GM03348 (cell line): ENCODE measurements at places on chromosomes 3 and 15.

- DNase-seq = no peak
Measured at GRCh38 chr3:154250291-154250690, 74.0 kb downstream of the DHX36 start.

- DNase-seq = no peak
Measured at GRCh38 chr3:13767896-13768295, 112.0 kb downstream of the WNT7A start.

- DNase-seq = no peak
Measured at GRCh38 chr3:186509423-186509822, 34.8 kb downstream of the CRYGS start.

DNA sequence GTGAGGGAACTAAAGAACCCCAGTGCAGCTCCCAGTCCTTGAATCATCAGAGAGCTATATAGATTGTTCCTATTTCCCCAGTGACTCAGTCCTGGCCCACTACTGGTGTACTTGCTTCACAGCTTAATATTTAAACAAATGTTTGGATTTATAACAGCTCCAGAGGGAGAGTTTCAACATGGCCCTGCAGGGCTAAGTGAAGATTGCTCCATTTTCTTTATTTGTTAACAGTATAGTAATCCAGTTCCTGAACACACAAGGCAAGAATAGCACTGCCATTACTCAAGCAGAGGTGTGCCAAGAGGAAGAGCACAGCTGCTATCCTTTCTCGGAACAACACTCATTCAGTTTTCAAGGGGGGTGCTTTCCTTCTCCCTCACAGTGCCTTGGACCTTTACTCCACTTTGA lies 6.5 kb downstream of the SQOR start:
- peak; percentile 65 for DNase-seq

DNA sequence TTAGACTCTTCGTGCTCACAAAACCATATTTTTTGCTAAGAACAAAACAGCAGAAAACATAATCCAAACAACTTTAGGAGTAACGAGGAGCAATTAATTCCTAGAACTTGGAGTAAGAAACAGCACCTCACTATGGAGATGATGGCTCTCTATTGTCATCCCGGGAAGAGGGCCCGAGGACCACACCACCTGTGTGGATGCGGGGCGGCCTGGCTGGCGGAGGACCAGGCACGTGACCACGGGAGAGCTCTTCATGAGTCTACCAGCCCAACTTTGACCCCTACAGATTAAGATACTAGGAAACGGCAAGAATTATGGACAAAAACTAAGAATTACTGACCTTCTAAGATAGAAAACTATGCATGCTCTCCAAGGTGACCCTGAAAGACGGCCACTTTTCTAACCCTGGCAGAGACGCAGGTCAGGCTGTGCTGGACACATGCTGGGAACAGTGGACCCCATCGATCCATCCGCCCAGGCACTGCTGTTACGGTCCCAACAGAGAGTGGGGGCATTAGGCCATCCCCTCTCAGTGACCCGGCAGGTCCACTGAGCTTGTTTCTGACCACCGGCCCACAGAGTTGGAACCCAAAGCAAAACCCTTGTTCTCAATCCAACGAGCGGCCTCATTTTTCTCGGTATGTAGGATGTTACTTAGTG lies 13.1 kb upstream of the OCA2 start:
- no peak for DNase-seq

GRCh38 chr15:74653426-74654102 lies 37.9 kb downstream of the CLK3 start:
- DNase-seq = peak; percentile 86

GRCh38 chr15:28049581-28049980 lies 49.5 kb downstream of the OCA2 start:
- no peak for DNase-seq

DNA sequence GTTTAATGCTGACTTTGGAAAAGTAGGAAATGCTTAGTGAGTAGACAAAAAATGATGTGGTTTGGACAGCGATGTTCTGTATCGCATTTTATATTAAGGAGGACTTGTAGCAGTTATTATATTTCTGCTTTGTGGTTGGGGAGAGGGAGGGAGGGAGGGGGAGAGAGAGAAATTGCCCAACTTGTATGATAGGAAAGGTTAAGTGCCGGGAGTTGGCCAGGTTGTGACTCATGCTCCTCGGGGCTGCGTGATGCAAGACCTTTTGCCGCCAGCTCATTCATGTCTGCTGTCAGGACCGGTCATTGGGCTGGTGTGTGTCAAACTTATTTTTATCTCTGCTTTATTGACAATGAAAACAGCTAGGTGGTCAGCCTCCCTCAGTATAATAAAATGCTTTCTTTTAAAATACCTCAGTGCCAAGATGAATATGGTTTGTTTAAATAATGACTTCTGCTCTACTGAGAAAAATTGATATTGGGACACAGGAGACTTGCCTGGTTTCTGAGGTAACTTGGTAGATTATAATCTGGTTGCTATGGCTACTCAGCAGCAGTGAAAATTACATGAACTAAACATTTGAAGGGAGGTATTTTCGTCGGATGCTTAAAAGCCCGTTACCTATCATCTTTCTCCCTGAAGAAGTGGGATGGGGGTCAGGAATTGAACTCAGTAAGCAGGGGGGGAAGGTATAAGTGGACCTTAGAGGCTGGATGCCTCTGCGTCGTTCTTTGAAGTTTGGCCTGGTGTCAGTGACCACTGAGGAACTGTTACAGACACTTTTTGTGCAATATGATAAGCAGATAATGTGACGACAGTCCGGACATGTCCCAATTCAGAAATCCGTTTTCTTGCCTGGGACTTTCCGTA lies 90.7 kb downstream of the FNDC3B start:
- DNase-seq = peak; percentile 89

GRCh38 chr3:162555761-162556160 lies 1059.2 kb downstream of the OTOL1 start:
- no peak for DNase-seq

DNA sequence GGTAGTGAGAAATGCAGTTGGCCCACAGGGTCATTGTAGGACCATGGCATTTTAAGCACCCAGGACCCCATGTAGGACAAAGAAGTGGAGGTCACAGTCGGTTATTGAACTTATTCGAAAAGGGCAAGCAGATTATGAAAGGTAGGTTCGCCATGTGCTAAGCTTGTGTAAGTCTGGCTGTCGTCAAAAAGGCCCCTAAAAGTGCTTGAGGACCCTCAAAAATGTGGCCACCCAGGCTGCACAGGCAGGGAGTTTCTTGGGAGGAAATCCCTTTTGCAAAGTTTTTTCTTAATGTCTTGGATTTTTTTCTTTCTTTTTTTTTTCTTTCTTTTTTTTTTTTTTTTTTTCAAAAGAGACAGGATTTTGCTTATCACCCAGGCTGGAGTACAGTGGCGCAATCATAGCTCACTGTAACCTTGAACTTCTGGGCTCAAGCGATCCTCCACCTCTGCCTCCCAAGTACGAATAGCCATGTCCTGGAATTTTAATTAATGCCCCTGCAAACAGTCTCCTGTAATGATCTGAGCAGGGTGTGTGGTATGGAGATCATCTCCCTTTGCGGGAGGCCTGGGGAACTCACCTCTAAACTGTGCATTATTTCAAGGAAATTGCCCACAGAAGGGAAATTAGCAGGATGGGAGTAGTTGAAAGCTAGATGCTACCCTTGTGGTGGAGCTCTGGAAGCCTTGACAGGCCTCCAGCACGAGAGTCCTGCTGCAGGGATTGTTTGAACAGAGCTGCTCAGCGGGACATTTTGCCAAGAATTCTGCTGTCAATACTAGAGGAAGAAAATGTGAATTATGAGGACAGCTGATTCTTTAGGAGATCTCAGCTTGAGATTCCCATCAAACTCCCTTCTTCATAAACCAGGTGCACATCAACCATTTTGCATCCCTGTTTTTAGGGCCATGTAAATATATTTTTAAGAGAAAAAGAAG lies 28.4 kb downstream of the THSD4 start:
- DNase-seq = no peak

DNA sequence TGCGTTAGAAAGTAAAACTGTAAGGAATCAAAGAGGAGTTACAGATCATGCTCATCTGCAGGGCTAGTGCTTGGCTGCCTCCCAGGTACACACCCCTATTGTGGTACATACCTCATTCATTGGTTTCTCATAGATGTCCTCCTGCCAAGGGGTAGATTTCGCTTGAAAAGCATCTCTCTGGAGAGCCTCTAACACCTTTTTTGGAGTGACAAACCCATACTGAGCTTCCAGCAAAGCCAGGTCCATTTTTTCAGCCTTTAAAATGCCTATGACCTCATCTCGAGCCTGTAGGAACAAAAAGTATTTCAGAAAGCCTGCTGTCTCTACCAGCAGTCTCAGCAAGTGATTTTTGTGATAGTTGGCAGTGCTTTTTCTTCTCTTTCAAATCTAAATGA lies 112.1 kb downstream of the CMSS1 start:
- peak; percentile 67 for DNase-seq

GRCh38 chr3:127406309-127407025 lies 118.6 kb upstream of the PRR20G start:
- no peak for DNase-seq

DNA sequence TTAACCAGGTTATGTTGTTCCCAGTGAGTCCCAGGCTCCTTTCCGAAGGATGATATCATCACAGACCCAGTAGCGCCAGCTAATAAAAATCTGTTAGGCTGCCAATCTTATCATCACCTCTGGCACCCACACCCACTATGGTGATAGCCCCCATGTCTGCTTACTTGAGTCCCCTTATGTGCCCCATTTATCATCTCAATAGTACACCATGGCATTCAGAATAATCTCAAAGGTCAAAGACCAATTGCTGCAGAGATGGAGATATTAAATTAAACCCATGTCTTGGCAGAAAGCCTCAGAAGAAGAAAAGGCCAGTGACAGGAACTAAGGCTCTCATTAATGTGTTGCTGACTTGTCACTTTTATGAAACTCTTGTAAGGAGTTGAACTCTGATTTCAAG lies 32.8 kb downstream of the CPNE4 start:
- no peak for DNase-seq

GRCh38 chr3:17360991-17361390 lies 381.4 kb downstream of the TBC1D5 start:
- DNase-seq = no peak

DNA sequence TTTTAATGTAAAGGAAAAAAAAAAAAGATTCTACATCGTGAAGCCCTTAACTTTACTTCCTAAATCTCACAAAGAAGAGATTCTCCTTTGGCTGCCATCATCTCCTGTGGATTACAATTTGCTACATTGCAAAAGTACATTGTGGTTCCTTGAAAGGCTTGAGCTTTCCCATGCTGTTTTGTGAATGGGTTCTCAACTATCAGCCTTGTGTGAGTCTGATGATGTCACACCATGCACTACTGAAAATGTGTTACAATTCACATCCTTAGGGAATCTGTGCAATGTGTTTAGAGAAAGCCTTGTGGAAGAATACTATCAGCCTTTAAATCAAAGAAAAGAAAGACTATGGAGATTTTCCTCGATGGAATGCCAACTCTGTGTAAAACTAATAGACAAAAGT lies 510.0 kb upstream of the ALCAM start:
- no peak for DNase-seq

DNA sequence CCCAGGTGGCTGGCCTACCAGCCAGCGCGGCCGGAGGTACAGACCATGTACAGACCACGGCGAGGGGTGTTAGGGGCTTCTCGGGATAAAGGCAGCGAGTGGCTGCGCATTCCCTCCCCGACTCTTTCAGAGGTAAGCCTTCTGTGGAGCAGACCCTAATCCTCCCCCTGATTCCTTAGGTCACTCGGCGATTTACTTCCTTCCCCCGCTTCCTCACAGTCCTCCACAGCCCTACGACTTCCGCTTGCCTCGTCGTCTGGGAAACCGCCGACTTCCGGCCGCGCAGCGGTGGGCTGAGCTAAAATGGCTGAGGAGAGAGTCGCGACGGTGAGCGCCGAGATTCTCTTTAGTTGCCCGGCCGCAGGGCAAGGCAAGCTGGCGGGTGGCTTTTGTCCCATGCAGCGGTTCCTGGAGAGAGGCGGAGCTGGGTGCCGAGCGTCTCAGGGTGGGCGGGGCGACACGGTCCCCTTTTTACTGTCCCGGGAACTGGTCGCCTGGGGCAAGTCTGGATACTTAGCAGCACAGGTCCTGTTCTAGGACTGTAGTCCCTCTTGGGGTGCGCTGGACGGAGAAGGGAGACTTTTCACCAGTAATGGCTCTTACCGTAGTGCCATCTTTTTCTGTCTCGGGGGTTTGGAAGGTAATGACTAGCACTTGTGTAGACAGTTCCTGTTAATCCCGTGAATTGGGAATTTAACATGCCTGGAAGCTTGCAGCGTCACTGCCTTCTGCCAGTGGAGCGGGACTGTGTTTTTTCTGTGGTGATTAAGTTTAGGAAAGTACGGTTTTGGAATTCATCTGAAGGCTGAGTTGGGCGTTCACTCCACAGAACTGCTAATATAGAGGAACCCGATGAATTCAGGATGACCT lies at the start of the genes BBS4 and HIGD2B:
Gene BBS4, plus strand, starts transcription at position 283 of the 870 bp plus-strand sequence. Its CDS starts 21 bp downstream, at position 304.
Gene HIGD2B, minus strand, starts transcription at position 258 of the 870 bp plus-strand sequence. CDS start 9,808 bp downstream, outside the sequence.
- DNase-seq = peak; percentile 92

GRCh38 chr3:129783470-129783869 lies 110.0 kb downstream of the TMCC1 start:
- peak; percentile 52 for DNase-seq

- no peak for DNase-seq
Measured at GRCh38 chr3:119815716-119816115, 33.8 kb downstream of the NR1I2 start.

- no peak for DNase-seq
Measured at GRCh38 chr3:150451329-150452048, 43.4 kb downstream of the TSC22D2 start.

DNA sequence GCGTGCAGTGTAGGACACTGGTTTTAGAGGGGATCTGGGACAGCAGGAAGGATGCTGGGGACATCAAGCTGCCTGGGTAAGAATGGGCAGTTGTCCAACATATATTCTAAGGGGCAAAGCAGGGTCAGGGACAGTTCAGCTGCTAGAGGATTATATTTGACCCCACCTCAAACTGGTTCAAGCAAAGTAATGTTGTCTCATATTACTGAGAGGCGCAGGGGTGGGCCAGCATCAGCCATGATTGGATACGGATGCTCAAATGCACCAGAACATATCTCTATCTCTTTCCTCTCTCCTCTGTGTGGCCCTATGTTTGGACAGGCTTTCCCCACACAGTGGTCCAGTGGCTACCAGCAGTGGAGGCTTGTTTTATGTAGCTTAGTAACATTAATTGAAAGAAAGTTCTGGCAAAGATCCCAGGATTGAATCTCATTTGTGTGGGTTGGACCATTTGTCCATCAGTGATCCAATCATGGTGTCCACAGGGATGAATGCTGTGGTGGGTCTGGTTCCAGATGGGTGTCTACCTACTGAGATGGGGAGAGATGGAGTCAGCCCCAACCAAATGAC lies 49.8 kb upstream of the RGMA start:
- no peak for DNase-seq

DNA sequence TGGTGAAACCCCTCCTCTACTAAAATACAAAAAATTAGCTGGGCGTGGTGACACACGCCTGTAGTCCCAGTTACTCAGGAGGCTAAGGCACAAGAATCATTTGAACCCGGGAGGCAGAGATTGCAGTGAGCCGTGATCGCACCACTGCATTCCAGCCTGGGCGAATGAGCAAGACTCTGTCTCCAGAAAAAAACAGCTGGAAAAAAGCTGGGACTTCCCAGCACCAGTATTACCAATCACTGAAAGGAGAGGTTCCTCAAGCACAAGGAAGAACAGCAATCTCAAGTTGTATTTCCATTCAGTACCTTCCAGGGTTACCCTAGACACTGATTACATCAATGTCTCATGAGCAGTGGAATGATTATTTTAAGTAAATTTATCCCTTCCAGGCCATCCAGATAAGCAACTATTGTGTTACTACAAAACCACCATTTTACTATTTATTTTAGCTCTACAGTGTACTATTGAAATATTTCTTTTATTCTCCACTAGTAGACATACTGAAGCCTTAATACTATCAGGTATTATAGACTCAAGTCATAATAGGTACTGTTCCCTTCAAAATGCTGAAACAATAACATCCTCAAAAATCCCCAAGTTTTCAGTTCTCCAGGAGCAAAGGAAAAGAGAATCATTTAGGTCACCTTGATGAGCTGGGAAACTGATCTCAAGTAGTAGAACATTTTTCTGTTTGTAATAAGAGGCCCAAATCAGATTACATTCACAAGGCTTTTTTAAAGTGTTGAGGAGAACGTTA lies 54.8 kb upstream of the VGLL4 start:
- no peak for DNase-seq
